ENCODE measurements at places on chromosomes 1 and 21.

- no peak for DNase-seq
These were observed 2.8 kb downstream of the LINGO4 start for GRCh38 chr1:151802372-151802771.

- DNase-seq: no peak
These were observed 37.8 kb downstream of the LPAR3 start for GRCh38 chr1:84855168-84855567.

DNA sequence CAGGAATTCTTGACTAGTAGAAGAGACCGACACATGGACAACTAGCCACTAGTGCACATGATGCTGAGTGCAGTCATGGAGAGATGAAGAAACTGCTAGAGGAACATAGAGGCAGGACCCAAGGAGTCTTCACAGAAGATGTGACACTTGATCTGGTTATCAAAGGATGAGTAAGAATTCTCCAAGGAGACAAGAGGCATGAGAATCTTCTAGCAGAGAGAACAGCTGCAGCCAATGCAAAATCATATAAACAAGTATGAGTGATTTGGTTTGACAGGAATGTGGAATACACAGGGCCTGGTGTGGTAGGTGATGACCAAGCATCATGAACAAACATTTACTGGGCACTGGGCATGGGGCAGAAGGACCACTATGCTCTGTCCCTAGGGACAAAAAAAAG, 140.9 kb upstream of the CTTNBP2NL start:
- no peak for DNase-seq

- no peak for DNase-seq
These were observed 995 bp downstream of the COLGALT2 start for GRCh38 chr1:184036517-184036949.

GRCh38 chr1:99550198-99550597, 95.7 kb upstream of the PALMD start:
- no peak for DNase-seq

DNA sequence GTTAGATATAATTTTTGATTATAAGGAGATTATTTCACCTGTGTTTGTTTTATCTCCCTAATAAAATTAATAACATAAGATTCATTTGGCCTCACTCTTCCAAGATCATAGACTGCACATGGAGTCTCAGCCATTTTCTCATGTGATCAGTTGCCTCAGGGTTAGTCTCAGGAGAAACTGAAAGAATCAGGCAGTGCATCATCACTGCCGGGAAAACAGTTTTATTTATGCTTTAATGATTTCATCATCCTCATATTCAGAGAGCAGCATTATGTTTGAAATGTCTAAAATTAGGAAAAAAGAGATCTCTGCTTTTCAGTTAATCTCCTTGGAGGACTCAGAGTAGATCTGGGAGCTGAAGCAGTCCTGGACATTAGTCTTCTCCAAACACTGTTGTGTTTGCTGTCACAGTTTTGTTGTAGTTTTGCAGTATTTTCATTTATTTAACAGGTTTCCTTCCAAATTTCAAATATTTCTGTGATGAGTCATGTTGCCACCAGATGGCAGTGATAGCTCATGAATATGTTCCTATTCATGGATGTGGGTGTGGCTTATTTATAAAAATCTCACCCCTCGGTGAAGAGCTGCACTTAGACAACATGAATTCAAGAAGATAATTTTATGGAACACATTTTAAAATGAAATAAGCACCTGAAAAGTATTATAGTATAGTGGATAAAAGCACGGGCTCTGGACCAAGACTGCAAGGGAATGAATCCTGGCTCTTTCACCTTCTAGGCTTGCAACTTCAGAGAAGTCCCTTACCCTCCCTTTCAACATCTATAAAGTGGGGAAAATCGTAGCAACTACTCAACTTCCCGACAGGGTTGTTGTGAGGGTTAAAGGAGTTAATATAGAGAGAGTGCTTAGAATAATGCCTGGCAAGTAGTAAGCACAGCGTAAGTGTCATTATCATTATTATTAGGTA, 31.2 kb downstream of the CHD1L start:
- DNase-seq: no peak

DNA sequence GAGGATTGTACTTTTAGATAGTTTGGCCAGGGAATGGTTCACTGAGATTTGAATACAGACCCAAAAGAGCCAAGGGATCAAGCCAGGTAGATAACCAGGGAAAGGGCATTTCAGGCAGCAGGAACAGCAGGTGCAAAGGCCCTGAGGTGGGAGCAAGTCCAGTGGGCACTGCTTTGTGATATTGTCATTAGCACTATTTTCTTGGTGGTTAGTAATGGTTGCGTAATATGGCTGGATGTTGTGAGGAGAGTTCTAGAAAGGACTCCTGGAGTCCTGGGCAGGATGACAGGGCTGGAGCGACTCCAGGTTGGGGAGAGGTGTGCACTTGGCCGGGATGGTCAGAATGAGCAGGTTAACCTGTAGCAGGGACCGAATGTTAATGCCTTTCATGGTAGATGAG, 4.4 kb downstream of the AZIN2 start:
- no peak for DNase-seq

DNA sequence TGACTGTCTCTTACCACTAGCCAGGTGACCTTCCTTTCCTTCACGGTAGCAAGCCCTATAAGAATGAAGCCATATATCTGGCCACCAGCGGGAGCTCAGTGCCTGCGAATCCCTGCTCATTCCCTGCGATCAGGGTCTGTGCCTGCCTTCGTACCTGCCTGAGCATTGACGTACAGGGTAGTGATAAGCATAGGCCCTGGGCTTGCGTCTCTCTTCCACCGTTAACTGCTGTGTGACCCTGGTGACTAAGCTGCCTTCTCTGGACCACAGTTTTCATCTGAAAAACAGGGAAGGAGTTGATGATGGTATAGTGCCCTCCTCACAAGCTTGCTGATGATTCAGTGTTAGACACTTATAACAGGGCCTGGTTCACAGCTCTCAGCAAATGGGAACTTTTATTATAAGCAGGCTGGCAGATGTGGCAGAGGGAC, 4.1 kb downstream of the ZC3H12A start:
- no peak for DNase-seq

- DNase-seq: no peak
These were observed 7.1 kb upstream of the ZNF678 start for GRCh38 chr1:227556288-227556687.

- no peak for DNase-seq
These were observed 93.0 kb upstream of the GCLM start for GRCh38 chr1:94002046-94002787.

DNA sequence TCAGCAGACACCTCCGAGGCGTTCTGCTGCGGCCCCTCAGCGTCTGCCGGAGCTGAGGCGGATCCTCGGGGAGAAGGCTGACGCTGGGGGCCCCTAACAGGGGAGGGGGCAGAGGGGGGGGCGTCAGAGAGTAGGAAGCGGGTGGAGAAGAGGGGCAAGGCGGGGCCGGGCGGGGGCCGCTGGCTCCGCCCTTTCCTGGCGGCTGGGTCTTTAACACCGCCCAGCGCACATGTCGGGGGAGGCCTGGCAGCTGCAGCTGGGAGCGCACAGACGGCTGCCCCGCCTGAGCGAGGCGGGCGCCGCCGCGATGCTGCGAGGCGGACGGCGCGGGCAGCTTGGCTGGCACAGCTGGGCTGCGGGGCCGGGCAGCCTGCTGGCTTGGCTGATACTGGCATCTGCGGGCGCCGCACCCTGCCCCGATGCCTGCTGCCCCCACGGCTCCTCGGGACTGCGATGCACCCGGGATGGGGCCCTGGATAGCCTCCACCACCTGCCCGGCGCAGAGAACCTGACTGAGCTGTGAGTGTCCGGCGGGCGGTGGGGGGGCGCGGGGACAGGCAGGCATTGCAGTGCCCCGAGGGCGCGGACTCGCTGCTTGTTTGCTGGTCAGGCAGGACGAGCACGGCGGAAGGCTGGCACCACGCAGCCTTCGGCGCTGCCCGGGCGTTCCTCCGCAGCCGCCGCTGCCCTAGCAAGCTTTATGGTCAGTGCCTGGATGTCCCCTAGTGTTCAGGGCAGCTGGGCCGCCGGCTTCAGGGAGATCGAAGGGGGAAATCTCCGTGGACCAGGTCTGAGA, at the start of gene NTRK1:
NTRK1 (plus strand) TSS at position 238 of the 796 bp plus-strand sequence; CDS start at position 308, 70 bp downstream.
- no peak for DNase-seq
